ENCODE measurements at places on chromosomes 5 and 9.

GRCh38 chr9:13758936-13759335 is 479.4 kb upstream of the MPDZ start:
- no peak for DNase-seq

DNA sequence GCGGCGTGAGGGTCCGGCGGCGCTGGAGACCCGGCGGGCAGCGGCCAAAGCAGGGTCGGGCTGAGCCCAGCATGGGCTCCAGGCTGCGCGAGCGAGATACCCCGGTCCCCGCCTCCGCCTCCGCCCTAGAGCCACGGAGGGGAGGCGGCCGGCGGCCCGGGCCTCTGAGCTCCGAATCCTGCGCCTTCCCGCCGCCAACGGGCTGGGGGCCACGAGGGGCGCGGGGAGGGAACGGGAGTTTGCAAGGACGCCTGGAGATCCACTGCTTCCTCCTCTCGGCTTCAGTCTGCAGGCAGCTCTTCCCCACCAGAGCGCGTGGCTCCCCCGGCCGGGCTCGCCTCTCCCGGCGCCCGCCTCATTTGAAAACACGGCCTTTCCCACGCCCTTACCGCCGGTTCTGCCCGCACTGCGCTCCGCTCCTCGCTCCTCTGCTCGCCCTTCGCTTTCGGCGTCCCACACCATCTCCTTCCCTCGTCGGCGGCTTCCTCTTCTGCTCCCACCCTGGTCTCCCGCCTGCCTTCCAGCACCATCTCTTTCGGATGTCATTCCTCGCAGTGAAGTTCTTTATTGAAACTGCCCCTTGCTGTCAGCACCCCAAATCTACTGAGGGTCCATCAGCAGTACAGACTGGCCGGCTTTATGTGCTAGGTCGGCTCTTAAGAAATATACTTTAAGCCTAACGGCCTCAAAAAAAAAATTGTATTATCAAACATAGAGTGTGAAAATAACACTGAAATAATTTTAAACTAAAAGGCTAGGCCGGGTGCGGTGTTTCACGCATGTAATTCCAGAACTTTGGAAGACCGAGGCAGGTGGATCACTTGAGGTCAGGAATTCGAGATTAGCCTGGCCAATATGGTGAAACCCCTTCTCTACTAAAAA is 105.0 kb upstream of the FAM120A start:
- DNase-seq = no peak

- DNase-seq = no peak
These were observed 102.4 kb downstream of the TTLL11 start for GRCh38 chr9:121990600-121991306.

DNA sequence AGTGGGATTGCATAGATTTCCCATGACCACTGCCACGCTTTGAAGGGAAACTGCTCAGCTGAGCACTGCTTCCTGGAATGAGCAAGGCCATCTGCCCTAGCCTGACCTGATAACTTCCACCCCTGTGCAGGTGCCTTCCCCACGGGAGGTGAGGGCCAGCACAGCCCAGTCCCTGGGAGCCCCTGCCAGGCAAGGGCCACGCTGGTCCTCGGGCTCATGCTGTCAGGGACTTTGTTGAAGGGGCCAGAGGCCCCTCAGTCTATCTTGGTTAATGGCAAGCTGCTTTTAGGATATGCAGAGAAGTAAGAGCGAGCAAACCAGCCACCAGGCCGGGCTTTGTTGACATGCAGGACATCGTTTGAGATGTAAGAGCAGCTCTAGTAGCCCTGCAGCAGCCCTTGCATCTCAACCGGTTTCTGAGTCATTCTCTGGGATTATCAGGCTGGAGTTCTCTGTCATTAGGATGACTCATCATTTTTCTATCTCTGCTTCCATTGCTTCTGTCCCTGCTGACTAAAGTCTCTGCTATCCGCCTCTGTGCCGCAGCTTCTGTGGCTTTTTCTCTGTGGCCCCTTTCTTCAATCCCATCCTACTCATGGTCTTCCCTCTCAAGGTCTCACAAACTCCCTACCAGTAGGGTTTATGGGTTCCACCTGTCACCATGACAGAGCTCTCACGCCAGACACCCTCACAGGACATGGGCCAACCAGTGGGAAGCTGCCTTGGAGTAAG is 30.6 kb upstream of the IQGAP2 start:
- peak; percentile 22 for DNase-seq

DNA sequence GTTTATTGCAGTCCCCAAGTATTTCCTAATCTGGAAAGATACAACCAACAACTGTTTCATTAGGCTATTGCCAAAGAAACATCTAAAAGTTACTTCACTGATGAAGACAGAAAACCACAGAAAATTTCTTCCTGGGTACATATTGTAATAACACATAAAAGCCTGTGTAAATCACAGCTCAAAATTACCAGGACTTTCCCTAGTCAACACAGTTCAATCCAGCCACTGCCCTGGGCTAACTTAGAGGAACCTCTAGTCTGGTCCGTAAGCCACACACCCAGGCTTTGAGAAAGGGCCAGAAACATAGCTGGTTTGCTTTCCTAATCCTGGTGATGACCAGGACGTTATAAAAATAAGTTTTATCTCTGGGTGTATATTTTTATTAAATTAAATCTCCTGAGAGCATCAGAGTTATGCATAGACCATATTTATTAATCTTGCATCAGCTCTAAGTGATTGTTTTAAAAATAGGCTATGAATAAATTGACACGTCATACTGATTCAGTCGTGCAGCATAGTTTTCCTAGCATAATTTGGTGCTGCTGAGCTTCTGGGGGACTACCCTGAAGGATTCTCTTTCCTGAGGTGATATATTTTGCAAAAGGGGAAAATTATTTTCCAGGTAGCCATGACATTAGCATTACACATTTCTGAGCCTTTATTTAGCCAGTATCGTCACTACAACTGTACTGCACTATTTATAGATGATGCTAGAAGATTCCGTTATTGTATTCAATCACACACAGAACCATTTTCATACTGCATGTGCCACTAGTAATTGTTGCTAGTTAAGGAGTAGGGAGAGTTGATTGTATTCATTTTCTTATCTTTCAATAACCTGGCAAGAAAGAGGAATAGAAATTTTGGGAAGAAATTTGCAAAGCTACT is 12.6 kb upstream of the MUSK start:
- no peak for DNase-seq

- DNase-seq = no peak
These were observed 487.1 kb downstream of the NTRK2 start for GRCh38 chr9:85156652-85157051.

DNA sequence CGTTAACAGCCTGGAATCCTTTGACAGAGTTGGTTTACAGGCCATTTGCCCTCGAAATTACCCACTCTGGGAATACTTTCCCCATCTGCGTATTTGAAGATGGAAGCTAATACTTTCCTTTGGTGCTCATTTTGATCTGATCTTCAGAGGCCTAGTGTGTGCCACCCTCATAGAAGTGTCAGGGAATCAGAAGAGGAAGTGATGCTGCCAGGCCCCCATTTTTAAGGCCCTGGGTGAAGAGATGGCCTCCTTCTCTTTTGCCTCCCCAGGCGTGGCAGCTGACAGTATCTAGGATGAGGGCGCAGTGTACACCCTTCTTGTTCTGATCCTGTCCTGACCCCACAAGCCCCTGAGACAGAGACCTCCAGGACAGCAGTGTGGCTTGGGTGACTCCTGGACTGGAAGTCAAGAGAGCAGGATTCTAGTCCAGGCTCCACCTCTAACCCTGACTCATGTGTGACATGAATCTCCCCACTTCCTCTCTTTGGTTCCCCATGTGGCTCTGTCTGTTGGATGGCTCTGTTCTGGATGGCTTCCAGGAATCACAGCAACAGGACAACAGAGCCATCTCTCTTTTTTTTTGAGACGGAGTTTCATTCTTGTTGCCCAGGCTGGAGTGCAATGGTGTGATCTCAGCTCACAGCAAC is 27.8 kb downstream of the CSF1R start:
- peak; percentile 90 for DNase-seq

DNA sequence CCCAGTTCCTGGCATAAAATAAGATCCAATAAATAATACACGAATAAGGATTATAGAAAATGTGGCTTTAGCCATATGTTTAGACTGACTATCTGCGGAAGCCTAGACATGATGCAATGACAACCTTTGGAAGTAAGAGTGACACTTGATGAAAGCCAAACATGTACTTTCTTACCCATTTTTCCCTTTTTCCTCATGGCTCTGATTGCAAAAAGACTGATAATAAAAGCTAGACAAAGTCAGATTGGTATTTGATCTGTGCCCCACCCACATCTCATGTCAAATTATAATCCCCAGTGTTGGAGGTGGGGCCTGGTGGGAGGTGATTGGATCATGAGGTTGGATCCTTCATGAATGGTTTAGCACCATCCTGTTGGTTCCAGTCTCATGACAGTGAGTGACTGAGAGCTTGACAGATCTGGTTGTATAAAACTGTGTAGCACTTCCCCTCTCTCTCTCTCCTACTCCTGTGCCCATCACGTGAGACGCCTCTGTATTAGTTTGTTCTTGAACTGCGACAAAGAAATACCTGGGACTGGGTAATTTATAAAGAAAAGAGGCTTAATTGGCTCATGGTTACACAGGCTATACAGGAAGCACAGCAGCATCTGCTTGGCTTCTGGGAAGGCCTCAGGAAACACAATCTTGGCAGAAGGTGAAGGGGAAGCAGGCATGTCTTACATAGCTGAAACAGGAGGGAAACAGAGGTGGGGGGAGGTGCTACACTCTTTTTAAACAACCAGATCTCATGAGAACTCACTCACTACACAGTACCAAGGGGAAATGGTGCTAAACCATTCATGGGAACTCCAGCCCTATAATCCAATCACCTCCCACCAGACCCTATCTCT is 243.4 kb upstream of the PIK3R1 start:
- DNase-seq = peak; percentile 69

DNA sequence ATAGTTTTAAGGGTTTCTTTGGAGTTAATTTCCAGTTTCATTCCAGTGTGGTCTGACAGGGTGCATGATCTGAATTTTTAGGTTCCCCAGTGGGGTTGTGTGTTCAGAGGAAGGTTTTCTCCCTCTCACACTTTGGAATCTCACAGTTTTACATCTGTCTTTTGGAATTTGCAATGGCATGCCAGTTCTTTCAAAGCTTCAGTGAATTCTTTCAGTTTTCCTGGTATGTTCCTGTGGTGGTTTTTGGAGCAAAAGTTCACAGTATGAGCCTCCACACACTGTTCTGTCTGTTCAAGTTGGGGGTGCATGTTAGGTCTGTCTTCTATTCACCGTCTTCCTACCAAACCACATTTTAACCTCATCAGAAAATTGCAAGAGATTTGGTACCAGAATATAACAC is 624.2 kb downstream of the KCTD16 start:
- no peak for DNase-seq

- DNase-seq = no peak
These were observed 55.6 kb upstream of the MELK start for GRCh38 chr9:36517131-36517530.

Data from Kasumi-1 (cell line).